ENCODE measurements at places on chromosomes 7 and 10.

GRCh38 chr10:60310740-60311139, 78.9 kb downstream of the ANK3 start:
- DNase-seq, result no peak
- no peak overlapping the region for H3K4me3 ChIP-seq
- H3K4me1 ChIP-seq, result peaks cover 3% of the 10 kb centered on the region
- no peaks in the 10 kb centered on the region for H3K27me3 ChIP-seq

DNA sequence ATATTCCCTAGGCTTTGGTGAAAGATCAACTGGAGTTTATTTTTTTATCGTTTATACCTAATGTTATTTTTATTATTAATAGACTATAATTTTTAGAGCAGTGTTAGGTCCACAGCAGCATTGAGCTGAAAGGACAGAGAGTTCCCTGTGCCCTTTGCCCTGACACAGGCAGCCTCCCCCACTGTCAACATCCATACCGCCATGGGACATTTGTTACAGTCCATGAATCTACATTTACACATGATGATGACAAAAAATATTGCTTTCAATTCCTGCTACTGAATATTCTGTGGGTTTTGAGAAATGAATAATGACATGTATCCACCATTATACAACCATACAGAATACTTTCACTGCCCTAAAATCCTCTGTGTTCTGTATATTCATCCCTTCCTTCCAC, 1297.5 kb upstream of the SORCS1 start:
- H3K27me3 ChIP-seq, result peaks cover 3% of the 10 kb centered on the region
- H3K4me1 ChIP-seq, result no peaks in the 10 kb centered on the region
- no peaks in the 10 kb centered on the region for H3K36me3 ChIP-seq
- DNase-seq, result no peak
- H3K4me3 ChIP-seq, result no peak overlapping the region

GRCh38 chr7:95478272-95479037, 7.3 kb upstream of the ASB4 start:
- no peak overlapping the region for H3K4me3 ChIP-seq
- no peak for DNase-seq

DNA sequence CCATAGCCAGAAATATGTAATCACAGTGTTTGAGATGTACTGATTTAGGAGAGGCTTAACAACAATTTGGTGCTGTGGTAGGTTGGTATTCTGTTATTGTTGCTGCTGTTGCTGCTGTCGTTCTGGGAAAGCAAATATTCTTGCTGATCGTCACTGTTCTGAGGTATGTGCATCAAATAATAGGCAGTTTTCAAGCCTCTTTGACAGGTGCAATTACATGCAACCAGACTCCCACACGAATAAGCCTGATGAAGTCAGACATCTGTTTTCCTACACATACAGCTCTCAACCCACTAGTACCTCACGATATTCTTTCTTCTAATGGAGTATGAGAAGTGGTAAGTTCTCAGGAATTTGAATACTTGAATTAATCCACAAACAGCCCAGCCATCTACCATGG, 46.7 kb upstream of the NRG3 start:
- no peaks in the 10 kb centered on the region for H3K27me3 ChIP-seq
- no peaks in the 10 kb centered on the region for H3K36me3 ChIP-seq
- no peak overlapping the region for H3K4me3 ChIP-seq
- no peaks in the 10 kb centered on the region for H3K4me1 ChIP-seq
- no peak for DNase-seq
- H3K27ac ChIP-seq, result no peak overlapping the region

GRCh38 chr10:45239642-45240041, 75.8 kb downstream of the OR13A1 start:
- H3K27ac ChIP-seq, result no peak overlapping the region
- no peaks in the 10 kb centered on the region for H3K36me3 ChIP-seq
- no peak for DNase-seq
- peaks cover 8% of the 10 kb centered on the region for H3K4me1 ChIP-seq
- no peak overlapping the region for H3K4me3 ChIP-seq
